ENCODE measurements at places on chromosomes 7 and 10.

DNA sequence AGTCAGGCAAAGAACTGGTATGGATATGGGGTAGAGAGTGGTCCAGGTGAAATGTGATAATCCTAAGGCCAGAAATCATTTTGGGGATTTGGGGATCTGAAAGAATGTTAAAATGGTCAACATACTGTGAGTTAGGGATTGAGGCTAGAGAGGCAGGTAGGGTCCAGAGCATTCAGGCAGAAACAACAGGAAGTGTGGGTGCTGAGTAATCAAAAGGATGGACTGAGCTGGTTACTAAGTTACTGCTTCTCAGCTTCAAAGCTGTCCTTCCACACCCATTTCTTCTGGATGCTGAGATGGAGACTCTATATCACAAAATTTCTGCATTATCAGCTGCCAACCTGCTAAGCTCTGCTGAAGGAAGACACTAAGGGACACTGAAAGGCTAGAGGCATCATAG is 30.6 kb upstream of the PRKCQ start:
- no peak for DNase-seq

GRCh38 chr7:153628825-153629224 is 423.4 kb upstream of the DPP6 start:
- no peak for DNase-seq

DNA sequence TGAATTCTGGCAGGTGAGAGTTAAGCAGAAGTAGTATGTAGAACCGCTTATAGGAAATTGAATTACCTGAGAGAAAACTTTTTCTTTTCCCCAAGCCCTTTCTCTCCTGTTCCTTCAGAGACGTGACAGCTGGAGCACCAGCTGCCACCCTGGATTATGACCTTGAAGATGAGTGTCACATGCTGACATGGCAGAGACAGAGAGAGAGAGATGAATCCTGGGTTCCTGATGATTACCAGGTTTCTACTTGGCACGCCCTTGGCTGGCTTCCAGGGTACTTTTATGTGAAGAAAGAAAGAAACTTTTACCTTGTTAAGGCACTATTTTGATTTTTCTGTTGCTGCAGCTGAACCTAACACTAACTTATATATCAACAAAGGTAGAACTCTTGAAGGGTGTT is 99.9 kb downstream of the GPR26 start:
- no peak for DNase-seq

DNA sequence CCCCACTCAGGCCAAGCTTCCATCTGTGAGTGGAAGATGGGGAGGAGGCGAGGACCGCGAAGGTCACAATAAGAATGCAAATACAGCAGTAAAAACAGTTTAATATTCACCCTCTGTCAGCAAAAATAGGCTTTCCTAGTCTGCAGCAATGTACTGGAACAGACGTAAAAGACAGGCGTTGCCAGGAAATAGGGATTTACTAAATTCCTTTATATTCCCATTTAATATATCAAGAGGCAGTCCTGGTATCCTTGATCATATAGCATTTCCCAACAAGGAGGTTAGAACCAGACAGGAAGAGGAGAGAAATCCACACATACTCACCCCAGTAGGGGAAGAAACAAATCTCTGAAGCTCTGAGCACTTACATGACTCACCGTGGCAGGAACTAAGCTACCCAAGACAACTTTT is 1054.9 kb upstream of the C7orf33 start:
- no peak for DNase-seq

DNA sequence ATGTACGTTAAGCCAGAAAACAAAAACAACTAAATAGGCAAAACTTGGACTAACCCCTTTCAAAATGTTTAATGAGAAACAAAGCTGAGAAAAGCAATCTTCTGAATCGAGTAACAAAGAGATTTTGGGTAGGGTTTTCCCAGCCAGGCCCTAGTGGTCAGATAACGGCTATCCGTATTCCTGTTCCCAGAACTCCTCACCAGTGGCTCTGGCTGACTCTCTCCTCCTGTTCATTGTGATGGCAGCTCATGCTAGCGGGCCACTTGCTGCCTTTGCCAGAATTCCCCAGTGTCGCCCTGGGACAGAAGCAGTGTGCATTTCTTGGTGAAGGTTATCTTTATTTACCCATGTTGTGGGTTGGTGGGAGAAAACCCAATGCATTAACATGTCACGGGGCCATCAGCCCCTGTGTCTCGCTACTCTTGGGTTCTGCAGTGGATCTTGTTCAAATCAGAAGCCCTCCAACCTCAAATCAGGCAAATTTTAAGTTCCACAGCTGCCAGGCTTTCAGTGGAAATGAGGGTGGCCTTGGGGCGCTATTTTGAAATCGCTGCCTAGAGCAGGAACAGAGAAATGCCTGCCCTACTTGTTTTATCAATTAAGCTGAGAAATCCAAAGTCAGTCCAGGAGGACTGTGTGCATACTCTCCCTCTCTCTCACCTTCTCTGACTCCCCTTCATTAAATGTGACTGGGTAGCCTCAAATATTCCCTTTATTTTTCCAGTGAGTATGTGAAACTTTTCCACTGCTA is 164.5 kb upstream of the NPVF start:
- DNase-seq: no peak

- no peak for DNase-seq
These were observed 40.2 kb upstream of the SYPL1 start for GRCh38 chr7:106152313-106152665.

GRCh38 chr10:71274901-71275796 is 43.9 kb upstream of the SLC29A3 start:
- no peak for DNase-seq

DNA sequence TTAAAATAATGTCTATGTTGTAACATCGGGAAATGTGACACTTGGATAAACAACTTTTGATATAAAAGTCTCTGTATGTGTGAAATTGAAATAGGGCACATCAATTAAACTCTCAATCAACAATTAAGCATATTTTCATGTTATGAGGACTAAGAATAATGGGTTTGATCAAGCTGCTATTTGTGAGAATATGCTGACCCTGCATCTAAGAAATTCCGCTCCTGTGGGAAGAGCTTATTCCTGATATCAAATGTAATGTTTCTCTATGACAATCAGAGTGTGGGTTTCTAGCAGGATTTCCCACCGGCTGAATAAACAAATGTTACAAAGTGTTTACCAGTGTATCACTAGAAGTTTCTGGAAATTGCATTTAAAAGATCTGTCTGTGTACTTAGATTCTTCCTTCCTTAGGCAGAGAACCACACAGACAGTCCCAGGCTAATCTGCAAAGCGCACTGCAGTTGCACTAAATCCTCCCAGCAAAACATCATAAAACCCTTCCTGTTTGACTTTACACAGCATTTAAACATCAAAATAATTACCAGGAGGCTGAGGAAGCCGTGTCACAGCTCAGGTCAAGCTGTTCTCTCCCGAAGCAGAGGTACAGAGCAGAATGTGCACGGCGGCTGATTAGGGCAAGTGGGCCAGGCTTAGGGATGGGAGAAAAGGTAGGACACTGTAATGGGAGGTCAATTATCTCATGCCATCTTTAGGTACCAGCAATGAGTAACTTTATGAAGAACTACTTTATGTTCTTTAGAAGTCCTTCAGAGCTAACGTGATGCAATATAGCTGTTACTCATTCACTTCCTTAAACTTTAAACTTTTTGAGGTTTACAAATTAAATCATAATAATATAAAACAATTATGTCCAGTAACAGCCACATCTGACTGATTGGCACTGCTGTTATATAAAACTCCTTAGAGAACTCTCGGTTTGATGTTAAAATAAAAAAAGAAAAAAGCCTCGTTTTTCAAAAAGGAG is 109.1 kb upstream of the CTTNBP2 start:
- no peak for DNase-seq

DNA sequence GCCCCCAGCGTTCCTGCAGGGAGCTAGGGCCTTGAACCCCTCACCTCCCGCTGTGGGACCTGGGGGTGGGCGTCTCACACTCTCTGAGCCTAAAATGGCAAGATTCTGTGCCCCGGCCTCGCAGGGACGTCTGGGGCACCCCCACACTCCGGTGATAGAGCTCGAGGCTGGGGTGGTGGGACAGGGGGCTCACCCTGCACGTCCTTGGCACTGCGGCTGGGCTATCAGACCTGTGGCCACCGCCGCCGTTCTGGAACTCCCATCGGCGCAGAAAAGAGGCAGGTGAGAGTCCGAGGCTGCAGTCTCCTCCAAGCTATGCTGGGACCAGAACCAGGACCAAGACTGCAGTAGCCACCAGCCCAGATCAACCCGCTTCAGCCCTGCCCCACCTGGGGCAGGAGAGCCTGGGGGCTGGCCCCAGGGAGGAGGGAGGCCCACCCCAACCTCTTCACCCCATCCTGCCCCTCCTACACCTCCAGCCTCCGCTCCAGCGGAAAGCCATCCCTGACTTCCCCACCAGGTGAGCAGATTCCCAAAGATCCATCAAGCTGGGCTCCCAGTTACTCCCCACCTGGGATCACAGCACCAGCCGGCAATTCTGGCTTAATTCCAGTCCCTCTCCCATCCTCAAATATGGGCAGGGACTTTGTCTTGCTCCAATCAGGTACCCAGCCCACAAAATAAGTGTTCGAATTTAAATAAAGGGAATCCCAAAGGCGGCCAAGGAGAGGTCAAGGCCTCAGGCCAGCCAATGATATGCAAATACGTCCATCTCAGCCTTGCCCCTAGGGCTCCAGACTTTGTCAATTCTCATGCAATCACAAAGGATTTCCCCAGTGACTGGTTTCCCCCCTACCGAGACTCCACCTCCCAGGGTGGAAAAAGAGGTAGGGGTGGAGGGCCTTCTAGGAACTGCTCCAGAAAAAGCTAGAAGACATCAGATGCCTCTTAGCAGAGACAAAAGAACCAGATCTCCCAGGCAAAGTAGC is 16.4 kb downstream of the TNRC18 start:
- DNase-seq: no peak

DNA sequence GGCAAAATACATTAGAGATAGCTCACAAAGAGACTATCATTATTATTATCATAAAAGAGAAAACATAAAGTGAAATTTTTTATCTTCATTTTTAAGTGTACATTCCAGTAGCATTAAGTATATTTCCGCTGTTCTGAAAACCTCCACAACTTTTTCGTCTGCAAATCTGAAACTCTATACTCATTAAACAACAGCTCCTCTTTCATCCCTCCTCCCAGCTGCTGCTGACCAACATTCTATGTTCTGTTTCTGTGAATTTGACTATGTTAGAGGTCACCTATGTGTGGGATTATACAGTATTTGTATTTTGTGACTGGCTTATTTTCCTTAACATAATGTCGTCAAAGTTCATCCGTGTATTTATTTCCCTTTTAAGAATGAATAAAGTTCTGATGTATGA is 429.3 kb upstream of the TPK1 start:
- no peak for DNase-seq

GRCh38 chr10:107163076-107163855 is 1.2 kb downstream of the SORCS1 start:
- no peak for DNase-seq

- no peak for DNase-seq
These were observed 673.9 kb upstream of the ANKRD30A start for GRCh38 chr10:36451391-36451970.

DNA sequence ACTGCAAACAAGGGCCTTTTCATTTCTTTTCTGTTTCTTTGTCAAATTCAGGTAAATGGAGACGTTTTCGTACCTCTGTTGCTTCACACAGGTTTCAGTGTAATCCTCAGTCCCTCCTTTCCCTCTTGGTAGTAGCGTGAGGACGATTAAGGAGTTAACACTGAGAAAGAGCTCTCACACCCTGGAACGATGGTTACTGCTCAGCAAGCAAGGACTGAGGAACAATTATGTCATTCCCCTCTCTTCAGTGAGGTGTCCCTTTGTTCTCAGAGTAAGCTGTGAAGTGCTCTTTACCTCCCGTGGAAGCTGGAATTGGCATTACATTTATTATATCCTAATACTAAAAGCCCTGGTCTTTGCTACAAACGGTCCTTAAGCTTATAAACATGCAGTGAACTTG is 95.9 kb downstream of the FANK1 start:
- DNase-seq: no peak

DNA sequence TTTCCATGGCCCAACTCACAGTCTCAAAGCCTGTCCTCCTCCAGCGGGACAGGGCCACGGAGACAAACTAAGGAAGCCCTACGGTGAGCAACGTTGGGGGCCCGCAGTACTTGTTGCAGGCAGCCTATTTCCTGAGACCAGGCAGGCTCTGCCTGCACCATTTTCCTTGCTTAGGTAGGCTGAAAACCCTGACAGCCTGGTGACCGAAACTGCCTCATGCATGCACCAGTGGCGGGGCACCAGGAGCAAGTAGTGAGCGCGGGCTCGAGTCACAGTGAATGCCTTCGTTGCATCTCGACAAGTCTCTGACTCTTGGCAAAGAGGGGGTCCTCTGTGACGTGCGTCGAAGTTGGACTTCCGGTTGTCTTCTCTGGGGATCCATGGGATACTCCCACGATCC is 23.3 kb upstream of the ZNF273 start:
- no peak for DNase-seq

- no peak for DNase-seq
These were observed 316.0 kb upstream of the AOAH start for GRCh38 chr7:37040330-37040729.

DNA sequence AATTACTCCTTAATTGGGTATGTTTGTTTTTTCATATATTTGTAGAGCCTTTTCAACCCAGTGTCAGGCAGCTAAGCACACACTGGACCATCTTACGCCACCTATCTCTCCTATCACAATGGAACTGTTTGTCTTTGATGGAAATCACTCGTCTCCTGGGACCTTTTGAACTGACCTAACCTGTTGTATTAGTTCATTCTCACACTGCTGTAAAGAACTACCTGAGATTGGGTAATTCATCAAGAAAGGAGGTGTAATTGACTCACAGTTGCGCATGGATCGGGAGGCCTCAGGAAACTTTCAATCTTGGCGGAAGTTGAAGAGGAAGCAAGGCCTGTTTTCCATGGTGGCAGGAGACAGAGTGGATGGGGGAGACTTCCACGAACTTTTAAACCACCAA is 182.0 kb downstream of the TCERG1L start:
- DNase-seq: no peak

- no peak for DNase-seq
These were observed 92.7 kb downstream of the EEPD1 start for GRCh38 chr7:36245684-36246299.

GRCh38 chr7:24036033-24036412 is 248.0 kb upstream of the NPY start:
- DNase-seq: no peak

DNA sequence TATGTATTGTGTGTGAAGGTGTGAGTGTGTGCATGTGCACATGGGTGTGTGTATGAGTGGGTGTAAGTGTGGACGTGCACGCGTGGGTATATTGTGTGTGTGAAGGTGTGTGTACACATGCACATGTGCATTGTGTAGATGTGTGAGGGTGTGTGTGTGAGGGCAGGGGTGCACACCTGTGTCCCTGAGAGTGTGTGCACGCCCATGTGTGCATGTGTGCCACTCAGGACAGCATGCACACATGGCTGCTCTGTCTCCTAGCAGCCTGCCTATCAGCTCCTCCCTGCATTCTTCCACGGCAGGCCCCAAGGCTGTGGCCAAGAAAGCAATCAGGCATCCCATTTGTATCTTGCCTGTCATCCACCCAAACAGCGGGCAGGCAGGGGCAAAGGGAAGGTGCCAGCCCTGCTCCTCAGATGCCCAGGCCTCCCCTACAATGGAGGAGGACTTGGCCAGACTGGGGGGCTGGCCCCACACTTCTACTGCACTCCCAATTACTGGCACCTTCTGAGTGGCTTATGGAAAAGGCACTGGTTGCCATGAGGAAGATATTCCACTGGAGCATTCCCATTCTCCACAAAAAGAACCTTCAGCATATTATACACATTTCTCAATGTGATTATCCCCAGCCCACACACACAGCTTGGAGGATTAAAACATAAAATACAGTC is 380.4 kb upstream of the ZMIZ1 start:
- DNase-seq: peak; percentile 30

All from DMS79 treated with DMSO at 0.1 percent for 48 hours (cell line).